ENCODE measurements at places on chromosomes 3 and 15.

GRCh38 chr3:82306189-82306588 lies 544.7 kb upstream of the GBE1 start:
- DNase-seq, result no peak

GRCh38 chr3:8776406-8776805 lies 7.0 kb upstream of the OXTR start:
- DNase-seq, result no peak

- DNase-seq, result no peak
Observed at GRCh38 chr15:38349251-38349650, 96.6 kb downstream of the SPRED1 start.

GRCh38 chr15:45734260-45734711 lies 99.5 kb downstream of the SQOR start:
- DNase-seq, result no peak

GRCh38 chr3:102673271-102674115 lies 238.7 kb downstream of the ZPLD1 start:
- no peak for DNase-seq
